CD4-positive, alpha-beta memory T cell (primary cell): ENCODE measurements at places on chromosomes 16 and 17. TPM values are rescaled to one million over a fixed set of nuclear protein-coding genes. Genes with fewer than 3 reads are reported as not detected.

Gene KRT13
- not detected for total RNA-seq

GRCh38 chr16:19177111-19177739 is 9.2 kb downstream of the SYT17 start:
- DNase-seq, result no peak

GRCh38 chr17:27329146-27329805 is 35.4 kb downstream of the WSB1 start:
- DNase-seq, result no peak

GRCh38 chr16:24168856-24169255 is 87.3 kb upstream of the CACNG3 start:
- no peak for DNase-seq
